Hematopoietic multipotent progenitor cell treated with erythropoietin and hydrocortisone succinate and interleukin-3 and kit ligand, for 8 days (in vitro differentiated cells): ENCODE measurements at places on chromosomes 3 and 15.
A peak's percentile ranks its signal among the peaks of the same experiment; 100 is the strongest.

DNA sequence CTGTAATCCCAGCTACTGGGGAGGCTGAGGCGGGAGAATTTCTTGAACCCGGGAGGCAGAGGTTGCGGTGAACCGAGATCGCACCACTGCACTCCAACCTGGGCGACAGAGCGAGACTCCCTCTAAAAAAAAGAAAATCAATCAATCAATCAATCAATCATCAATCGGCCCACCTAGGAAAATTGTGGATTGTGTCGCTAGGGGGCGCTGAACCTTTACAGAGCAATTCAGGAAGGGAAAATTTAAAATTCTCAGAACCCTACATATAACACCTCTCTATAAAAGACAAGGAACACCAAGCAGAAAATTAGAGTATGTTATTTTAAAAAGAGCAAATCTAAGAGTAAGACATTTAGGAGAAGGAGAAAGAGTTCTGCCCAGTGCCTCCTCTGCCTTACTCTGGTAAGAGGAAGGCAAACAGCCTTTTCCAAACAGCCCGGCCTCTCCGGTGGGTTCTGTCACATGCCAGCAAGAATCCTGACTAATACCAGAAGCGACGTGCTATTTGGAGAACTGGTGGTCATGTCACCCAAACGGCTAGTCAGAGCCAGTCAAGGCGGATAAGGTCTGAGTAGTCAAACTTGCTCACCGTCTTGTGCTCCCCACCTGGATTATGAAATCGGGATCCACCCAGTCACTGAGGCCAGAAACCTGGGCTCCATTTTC lies 22.3 kb upstream of the SMCO1 start:
- DNase-seq = peak; percentile 45

- no peak for DNase-seq
These were observed 6.3 kb downstream of the PDZRN3 start for GRCh38 chr3:73618461-73618860.

DNA sequence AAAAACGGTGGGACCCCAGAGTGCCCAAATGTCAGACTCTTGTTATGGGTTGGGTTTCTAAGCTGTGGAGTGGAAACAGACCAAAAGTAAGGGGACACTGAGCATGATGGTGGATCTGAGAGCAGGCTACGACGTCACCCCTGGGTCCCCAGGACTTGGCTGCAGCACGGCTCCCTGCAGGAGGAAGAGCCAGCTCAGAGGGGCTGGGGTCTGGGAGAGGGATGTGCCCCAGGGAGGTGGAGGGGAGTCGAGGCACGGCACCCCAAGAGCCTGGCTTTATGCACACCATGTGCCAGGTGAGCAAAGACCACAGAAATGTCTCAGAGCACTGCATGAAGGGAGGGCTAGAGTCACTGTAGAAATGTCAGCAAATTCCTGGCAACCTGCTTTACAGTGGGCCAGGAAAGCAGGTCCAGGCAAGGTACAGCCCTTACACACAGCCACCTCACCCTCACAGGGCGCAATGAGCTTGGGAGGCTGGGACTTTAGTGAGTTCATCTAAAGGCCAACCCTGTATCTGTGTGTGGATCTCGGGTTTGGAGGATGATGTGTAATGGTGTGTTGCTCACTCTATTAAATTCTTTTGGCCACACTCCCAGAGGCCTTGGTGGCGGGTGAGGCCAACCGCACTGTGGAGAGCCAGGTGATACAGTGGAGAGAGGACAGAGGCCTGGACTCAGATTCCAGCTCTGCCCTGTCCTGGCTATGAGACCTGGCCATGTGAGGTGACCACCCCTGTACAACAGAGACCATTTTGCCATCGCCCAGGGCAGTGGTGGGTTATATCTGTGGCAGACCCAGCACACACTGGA lies 14.1 kb downstream of the CTSH start:
- peak; percentile 50 for DNase-seq

DNA sequence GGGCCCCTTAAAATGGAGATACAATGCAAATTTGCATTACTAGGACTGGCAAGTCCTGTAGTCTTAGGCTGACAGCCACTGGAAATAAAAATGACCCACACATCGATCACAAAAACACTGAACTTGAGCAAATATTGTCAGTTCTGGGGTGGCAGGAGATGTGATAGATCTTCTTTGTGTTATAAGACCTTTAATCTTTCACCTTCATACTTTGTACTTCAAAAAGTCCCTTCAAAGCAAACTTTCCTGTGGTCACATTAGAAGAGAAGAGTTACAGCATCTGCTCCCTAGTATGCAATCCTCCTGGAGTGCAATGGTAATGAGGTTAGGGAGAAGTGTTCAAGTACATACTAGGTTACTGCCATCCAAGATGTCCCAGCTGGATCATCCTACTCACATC lies 149.4 kb upstream of the KCNMB2 start:
- DNase-seq = no peak

- no peak for DNase-seq
These were observed at the start of gene RBMS3 for GRCh38 chr3:29280404-29281093. Gene RBMS3 (plus strand): TSS chr3:29281071.

GRCh38 chr15:52139599-52140462 lies 27.3 kb upstream of the BCL2L10 start:
- DNase-seq = peak; percentile 78
